ENCODE measurements at places on chromosomes 7 and 10.
A peak's percentile ranks its signal among the peaks of the same experiment; 100 is the strongest.

GRCh38 chr10:69377933-69378332 is 38.8 kb downstream of the TACR2 start:
- DNase-seq = no peak

- no peak for DNase-seq
Measured at GRCh38 chr10:103695584-103696005, 159.8 kb downstream of the SH3PXD2A start.

- no peak for DNase-seq
Measured at GRCh38 chr10:103673606-103674005, 180.1 kb downstream of the NEURL1 start.

DNA sequence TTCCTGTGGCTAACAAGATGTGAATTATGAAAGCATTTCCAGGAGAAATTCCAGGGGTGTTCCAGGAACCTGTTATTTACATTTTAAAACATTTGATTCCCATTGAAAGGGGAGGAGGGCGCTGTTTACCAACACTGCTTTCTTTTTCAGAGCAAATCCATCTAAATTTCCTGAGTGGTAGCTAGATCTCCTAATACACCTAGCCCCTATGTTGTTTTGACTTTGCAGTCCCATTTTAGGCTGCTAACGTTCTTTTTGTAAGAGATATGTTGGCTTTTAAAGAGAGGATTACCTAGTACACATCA is 130.8 kb downstream of the TCF7L2 start:
- DNase-seq = no peak

- DNase-seq = peak; percentile 87
Measured at GRCh38 chr10:13949844-13950542, 363.2 kb downstream of the PRPF18 start.

- DNase-seq = no peak
Measured at GRCh38 chr10:35324196-35324595, 12.1 kb upstream of the CCNY start.
